ENCODE measurements at places on chromosomes 7 and 10.

DNA sequence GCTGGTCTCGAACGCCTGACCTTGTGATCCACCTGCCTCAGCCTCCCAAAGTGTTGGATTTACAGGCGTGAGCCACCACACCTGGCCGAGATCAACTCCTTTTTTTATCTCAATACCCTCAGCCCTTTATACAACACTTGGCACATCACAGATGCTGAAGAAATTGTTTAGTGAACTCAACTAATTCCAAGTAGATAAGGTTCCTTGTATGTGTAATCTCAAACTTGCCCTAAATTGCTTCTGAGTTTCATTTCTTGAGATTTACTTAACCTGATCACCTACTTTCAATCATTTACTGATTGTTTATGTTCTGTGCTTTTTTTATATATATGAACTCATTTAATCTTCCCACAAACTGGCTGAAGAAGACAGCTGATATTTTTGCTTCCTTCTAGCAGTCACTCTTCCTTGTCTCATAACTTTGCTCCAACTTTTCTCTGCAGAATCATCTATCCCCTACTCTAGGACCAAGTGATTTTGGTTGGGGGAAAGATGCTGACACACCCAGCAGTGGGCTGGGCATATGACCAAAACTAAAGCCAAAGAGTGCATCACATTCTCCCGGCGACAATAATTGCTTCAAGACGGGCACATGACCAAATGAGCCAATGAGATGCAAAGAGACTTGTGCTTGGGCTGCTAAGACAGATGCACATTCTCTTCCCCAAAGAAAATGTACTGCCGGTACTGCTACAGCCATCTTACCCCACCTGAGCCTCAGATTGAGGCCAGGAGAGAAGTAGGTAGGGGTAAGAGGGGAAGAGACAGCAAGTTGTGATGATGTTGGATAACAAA is 40.3 kb upstream of the ARID5B start:
- no peak for DNase-seq

- no peak for DNase-seq
Observed at GRCh38 chr10:5045095-5045494, 41.4 kb upstream of the AKR1C2 start.

DNA sequence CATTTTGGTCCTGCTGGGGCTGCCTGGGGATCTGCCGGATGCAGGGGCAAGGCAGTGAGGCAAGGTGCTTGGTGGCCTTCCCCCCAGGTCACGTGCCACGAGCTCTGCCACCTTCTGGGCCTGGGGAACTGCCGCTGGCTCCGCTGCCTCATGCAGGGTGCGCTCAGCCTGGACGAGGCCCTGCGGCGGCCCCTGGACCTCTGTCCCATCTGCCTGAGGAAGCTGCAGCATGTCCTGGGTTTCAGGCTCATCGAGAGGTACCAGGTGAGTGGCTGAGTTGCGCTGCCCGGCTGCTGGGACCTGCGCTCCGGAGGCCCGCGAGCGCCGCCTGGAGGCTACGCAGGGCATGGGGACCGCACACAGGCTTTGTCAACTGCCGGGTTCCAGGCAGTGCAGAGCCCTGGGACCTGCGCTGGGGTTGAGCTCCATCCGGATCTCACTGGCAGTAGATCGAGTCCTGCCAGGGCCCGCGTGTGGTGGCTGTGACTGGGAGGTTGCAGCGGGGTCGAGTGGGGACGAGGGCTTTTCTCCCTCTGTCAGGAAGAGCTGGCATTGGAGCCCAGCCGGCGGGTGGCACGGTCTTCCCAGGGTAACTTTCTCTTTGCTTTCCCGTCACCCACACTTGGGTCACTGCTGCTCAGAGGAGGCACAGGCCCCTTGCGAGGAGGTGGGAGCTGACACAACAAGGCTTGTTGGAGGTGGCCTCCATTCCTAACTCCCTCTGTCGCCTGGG is 21.7 kb downstream of the AMZ1 start:
- peak; percentile 62 for DNase-seq

DNA sequence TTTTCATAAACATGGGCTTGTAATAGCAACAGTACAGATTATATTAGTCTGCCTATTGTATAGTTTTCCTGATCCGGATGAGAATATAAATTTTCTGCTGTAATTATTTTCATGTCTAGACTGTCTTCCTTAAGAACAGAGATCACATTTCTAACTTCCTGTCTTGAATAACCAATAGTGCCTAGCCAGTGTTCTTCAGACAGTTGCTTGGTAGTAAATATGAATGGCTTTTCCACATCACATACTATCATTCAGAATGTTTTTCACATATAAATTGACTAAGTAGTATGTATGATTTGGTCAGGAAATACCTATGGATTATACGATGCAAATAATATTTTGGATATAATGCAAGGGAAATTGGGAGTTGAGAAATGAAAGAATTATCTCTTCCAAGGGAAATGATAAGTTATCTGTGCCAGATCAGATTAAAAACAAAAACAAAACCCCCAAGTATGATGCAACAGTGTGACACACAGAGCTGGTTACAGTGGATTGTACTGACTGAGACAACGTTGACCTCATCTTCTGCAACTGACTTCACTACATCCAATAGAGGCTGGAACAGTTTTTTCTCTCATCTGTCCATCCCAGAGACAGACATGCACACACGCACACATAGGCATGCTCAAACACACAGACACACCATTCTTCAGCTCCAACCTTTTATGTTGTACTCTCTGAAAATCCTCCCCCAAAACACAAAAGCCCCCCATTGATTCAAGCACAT is 16.4 kb downstream of the ITGA8 start:
- no peak for DNase-seq

DNA sequence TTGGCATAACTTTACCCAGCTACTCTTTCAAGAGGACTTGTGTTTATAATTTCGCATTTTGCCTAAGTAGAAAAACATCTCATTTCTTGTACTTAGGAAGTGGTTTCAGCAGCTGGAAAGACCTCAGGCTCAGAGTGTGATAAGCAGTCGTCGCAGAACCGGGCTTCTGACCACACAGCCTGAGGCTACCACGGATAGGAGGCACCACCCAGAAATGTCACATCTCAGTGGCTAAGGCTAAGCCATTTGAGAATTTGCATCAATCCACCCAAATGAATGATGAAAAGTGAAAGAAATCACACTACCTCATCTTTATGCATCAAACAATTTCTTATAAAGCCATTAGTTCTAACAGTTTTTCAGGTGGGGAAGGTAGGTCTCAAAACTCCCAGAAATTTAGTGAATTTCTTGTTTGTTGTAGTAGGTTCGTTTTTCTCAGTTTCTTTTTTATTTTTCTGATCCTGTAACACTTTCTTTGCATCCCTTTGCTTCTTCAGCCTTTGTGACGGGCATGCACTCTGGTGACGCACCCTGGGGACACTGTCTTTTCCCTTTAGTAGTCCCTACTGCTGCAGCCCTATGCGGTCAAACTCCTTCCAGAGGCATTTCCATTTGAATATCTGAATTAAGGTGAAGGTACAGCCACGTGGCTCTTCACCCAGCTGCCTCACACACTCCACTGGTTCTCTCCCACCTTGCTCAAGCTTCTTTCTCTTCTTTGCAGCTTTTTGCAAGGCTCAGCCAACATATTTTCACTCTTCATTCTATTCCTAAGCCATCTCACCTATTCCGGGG is 68.5 kb downstream of the MAP3K8 start:
- no peak for DNase-seq

All from SK-N-SH (cell line).